ENCODE measurements at places on chromosomes 6 and 20. TPM values are rescaled to one million over a fixed set of nuclear protein-coding genes. Genes with fewer than 3 reads are reported as not detected.

DNA sequence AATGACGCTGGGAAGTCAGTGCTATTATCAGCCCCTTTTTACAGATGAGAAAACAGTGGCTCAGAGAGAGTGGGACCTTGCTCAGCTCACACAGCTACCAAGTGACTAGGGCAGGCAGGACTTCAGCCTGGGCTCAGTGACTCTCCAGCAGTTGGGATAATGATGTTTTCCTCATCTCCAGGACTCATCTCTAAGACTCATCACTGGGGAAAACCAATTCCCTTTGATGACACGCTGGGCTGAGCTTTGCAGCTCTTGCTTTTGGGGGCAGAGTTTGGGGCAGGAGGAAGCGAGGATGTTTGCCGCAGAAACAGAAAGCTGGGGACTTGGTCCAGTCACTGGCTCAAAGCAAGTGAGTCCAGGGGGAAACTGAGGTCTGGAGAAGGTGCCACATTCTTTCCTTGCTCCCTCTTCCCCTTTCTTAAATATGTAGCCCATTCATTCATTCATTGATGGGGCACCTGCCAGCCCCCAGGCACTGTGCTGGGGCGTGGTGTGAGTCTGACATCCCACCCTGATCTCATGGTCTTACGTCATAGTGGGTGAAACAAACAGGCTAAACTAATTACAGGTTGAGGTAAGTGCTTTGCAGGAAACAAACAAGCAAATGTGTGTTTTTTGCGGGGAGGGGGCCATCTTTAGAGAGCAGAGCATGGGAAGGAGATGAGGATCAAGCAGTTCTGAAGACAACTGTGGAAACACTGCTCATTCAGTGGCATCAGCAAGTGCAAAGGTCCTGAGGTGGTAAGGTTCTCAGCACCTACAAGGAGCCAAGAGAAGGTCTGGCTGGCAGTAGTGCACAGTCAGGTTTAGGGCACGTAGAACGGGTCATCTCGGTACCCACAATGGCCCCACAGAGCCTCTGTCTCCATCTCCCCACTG, 74.4 kb upstream of the PMEPA1 start:
- DNase-seq = no peak

Gene COL12A1
- polyA plus RNA-seq = 71.4 TPM

DNA sequence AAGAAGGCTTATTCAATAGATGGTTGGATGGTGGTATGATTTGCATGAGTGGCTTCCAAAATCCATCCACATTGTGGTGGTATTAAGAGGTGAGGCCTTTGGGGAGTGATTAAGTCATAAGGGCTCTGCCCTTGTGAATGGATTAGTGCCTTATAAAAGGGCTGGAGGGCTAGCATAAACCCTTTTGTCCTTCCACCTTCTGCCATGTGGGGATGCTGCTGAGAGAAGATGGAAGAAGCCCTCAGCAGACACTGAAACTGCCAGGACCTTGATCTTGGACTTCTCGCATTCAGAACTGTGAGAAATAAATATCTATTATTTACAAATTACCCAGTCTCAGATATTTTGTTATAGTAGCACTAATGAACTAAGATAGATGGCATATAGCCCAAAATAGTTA, 27.8 kb upstream of the SRPK1 start:
- DNase-seq = no peak

DNA sequence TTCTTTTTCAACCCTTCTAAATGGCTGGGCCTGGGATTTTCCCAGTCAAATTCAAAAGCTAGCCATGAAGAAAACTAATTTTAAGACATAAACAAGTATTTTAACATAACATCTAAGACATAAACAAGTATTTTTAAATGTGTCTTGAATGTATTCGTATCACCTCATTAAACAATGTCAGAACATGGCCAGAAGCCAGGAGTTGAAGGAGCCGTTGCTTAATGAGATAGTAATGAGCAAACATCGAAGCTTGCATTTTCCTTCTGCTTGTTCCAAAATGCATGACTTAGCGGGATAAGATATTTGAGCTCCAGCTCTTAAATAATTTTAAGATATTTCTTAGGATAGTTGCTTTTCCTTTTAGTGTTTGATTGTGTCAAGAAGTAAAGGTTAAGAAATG, 4.2 kb upstream of the RNF182 start:
- no peak for DNase-seq

DNA sequence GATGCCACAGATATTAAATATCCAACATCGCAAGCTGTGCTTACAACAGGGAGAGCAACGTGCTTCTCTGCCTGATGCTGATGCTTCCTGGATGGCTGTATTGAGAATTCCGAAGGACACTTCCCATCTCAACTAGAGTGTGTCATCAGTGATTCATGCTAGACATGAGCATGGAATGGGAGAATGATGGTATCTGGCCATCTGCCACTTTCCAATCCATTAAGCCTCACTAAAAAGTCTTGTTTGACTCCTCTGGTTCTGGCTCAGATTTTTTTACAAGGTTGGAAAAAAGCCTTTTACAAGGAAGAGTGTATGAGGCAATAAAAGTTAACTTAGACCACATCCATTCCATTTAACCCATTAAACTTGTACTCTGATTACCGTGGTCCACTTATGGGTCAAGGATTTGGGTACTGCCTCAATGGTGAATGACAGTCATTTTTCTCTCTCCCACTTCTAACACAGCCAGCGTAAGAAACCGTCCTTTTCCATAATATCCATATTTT, 265.3 kb downstream of the UST start:
- DNase-seq = no peak

DNA sequence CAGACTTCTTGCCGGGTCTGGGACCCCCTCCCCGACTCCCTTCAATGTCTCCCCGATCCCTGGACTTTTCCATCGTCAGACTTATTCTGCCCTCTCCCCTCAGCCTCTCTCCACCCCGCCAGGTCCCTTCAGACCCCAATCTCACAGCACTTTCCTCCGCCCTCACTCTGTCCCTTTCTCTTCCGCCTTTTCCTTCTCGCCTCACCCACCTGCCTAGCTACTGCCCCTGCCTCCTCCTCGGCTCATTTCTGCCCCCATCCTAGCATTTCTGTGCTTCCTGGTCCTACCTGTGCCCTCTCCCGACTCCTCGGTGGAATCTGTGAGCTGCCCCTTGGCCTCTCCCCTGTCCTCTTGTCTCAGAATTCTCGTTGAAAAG, 616 bp downstream of the CHMP4B start:
- no peak for DNase-seq

- no peak for DNase-seq
These were observed 189.5 kb upstream of the FLRT3 start for GRCh38 chr20:14526891-14527290.

GRCh38 chr6:156438350-156438923, 338.7 kb upstream of the ARID1B start:
- no peak for DNase-seq

GRCh38 chr6:108114841-108115597, 40.5 kb upstream of the OSTM1 start:
- DNase-seq = no peak

Gene GATA5
- 7.0 TPM for polyA plus RNA-seq

Gene MROH8
- 6.9 TPM for polyA plus RNA-seq

GRCh38 chr6:1502041-1502440, 107.7 kb upstream of the FOXC1 start:
- DNase-seq = no peak

Gene RSPO3
- polyA plus RNA-seq = 22.3 TPM

DNA sequence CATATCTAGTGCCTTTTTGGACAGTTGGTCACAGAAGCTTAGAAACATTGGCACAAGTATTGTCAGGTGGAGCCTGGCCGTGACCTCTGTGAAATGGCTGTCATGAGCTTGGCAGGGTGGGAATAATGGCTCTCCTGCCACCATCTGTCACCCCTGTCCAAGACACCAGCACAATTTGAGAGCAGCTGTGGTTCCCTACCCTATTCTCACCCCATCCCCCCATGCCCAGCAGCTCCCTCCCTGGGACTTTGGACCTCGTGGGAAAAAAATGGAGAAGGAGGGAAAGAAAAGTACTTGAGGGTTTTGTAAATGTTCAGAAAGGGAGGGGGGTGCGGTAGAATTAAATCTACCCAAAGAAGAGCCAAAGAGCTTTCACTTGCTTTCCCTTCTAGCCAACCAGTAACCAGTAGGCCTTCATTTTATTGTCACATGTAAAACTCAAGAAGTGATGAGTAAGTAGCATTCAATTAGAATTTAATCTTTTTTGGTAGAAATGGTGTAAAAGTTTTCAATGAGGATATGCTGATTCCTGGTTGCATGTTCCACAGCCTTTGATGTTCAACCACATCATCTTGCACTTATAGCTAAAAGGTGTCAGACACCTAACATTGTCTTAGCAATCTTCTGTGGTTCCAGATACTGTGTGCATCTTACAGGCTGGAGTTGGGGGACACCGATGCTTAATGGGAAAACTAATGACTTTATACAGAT, 263.5 kb upstream of the TAB2 start:
- DNase-seq = no peak

GRCh38 chr6:134534708-134535149, 216.8 kb upstream of the SGK1 start:
- no peak for DNase-seq

DNA sequence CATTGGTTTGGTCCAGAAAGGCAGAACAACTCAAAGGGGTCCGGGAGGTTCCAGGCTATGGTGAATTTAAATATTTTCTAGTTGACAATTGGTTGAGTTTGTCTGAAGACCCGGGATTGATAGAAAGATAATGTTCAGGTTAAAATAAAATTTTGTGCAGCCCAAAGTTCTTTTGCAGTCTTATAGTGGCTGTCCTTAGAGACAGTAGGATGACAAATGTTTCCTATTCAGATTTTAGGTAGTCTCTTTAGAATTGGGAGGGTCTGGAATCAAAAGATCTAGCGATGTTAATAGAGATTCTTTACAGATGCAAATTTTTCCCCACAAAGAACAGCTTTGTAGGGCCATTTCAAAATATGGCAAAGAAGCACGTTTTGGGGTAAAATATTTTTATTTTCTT, 109.1 kb downstream of the TULP4 start:
- DNase-seq = no peak

DNA sequence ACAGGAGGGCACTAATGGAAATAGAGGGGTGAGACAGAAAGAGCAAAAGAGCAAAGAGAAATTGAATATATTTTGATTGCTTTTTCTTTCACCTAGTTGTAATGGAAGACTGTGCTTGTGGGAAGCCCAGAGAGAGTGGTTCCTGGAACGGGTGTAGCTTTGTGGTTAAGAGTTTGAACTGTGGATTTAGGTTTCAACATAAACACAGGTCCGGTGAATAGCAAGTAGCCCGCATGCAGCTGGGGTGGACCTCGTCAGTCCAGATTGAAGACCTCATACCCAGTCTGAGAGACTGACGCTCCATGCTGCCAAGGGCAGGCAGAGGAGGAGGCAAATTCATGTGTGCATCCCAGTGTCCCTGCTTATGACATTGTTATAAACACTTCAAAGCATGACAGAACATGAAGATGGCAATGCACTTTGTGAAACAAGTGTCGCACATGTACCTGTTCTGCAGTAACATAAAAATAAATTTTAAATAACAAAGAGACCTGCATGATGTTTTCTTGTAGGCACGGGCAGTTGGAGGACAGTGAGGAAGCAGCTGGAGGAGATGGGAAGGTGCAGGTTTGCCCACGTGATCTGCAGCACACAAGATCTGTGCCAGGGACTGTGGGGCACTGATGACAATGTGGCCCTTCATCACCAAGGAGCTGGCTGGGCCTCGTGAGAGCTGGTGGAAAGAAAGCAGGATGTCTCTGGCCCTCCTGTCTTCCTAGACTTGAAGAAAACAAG, 220.5 kb upstream of the SSTR4 start:
- DNase-seq = no peak

GRCh38 chr6:95517568-95517967, 59.8 kb upstream of the MANEA start:
- no peak for DNase-seq

DNA sequence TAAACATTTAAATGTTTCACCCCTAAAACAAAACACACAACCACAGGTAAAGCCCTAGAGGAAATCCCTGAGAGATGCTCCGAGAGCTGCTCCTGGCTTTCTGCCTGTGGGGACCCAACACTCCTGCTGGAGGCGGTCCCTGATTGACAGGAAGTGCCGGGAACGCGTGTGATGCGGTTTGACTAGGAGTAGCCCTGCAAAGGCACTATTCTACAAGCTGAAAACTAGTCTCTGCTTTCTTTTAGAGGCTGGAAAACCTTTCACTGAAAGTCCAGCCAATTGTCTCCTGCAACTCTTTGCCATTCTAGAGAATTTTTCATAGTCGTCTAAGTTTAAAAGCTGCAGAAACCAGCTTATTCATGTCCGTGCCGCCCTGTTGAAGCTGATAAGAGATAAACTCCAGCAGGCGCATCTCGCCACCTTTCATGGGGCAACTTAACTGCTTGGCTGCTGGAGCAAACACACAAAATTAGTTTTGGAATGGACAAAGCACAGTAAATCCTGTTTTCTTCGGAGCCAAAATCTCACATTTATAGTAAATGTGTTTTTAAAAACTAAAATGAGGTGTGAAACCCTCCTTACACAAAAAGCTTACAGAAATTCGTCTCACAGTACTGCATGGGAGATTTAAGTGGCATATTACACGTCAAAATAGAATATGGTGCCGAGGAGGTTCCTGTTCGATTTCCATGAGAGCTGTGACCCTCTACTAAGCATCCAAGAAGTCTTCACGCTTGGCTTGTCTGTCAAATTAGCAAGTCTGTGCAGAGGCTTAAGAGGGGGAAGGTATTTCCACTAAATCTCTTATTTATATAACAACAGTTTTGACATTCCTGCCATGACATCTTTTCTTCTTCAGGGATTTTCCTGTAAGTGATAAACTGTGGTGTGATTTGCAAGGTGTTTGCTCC, 46.9 kb downstream of the DACT2 start:
- DNase-seq = no peak

DNA sequence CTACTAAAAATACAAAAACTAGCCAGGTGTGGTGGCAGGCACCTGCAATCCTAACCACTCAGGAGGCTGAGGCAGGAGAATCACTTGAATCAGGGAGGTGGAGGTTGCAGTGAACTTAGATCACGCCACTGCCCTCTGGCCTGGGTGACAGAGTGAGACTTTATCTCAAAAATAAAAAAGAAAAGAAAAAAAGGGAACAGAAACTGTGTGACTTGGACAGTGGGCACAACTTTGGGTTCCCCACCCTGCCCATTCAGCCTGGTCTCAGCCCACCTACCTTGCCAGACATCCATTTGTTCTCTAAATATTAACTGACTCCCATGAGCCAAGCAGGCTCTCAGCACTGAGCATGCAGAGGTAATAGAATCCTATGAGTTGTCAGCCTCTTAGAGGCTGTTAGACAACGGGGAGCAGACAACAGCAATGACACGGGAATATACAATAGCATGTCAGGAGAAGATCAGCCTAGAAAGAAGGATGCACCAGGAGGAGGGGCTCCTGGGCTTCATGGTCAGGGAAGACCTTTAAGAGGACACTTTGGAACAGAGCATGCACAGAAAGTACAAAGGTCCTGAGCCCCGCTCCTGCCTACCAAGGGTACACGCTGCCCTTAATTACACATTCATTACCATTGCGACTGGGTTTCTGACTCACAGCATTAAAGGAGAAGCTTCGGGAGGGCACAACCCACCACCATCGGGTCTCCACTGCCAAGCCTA, 20.0 kb downstream of the FAM209B start:
- DNase-seq = no peak

GRCh38 chr6:30787954-30788353, 43.6 kb upstream of the IER3 start:
- no peak for DNase-seq

Gene ABHD16B
- not detected for polyA plus RNA-seq

Gene AMD1
- 84.8 TPM for polyA plus RNA-seq

Gene SIRPG
- 0.18 TPM for polyA plus RNA-seq

Data from right renal cortex interstitium (tissue), 3 donors.